ENCODE measurements at places on chromosomes 5 and 9. TPM values are rescaled to one million over a fixed set of nuclear protein-coding genes. Genes with fewer than 3 reads are reported as not detected.

DNA sequence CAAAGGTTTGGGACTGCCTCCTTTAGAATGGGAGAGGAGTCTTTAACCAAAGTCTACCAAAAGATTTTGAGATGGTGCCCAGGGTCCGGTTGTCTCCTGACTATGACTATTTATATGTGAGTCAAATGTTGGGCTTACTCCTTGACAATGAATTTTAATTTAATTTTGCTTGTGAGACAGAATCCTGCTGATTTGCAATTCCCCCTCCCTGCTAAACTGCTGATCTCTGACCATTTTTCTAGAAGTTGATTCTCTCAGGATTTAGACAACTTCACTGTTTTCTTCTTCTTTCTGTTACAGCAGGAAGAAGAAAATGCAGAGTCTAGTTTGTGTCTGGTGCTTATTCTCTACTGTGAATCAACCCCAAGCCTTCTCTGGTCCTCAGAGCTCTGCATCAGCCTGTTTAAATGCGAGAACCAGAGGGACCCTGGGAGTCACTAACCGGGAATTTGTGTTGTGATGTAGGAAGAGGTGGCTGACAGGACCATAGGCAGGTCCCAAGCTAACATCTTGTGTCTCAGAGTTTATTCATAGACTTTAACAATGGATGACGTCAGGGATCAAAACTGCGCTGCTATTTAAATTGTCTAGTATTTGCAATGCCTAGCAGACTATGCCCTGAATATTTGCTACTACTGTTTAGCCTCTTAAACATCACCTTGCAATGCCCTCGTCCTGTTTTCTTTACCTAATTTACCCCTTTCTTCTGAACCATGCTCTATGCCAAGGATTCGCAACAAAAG lies 124.0 kb upstream of the TAF11L2 start:
- DNase-seq = no peak

DNA sequence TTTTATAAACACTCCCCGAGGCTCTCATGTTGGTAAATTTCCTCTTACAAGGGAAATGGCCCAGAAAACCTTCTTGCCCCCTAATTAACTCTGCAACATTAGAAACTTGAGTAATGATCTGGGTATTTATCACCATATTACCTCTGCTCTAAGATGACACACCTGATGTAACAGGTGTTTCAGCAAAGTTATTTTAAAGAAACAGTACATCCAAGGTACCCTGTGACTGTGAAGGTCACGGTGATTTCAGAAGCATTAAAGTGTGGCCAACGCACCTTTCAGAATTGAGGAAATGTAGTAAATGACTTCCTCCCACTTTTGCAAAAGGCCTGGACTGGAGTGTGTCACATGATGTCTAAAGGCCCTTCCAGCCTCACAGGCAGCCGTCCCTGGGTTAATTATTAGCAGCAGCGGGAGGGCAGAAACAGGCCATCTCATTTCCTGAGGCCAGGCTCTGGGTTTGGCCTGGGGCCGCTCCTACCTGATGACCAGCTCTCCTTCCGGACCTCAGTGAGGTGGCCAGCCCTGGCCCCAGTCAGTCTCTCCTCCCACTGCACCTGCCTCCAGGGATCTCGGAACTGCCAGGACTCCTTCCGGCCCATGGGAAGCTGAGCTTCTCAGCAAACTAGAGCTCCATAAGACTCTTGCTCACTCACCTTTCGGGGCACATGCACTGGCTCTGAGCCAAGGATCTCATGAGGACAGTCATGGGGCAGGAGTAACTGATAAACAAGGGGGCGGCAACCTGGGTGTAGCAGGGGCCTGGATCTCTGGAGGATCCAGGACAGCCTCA lies 20.7 kb downstream of the PTPN3 start:
- DNase-seq = peak; percentile 57

DNA sequence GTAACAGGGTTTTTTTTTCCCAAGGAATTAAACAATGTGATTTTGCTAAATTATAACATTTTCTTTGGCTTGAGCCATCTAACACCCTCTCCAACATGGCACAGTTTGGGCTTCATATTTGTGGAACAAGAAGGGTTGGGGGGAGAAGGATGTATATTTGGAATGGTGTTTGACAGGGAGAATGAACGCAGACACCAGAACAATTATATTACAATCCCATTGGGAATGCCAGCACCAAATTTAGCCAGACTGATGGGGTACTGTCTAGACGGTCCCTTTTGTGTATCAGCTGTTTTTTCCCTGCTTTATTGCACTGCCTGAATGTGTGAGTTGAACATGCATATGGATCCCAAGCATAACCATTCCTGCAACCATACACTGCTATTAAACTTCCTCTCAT lies 130.9 kb upstream of the TMEM161B start:
- DNase-seq = no peak

- no peak for DNase-seq
These were observed 532.1 kb downstream of the CTNND2 start for GRCh38 chr5:11372191-11372590.

DNA sequence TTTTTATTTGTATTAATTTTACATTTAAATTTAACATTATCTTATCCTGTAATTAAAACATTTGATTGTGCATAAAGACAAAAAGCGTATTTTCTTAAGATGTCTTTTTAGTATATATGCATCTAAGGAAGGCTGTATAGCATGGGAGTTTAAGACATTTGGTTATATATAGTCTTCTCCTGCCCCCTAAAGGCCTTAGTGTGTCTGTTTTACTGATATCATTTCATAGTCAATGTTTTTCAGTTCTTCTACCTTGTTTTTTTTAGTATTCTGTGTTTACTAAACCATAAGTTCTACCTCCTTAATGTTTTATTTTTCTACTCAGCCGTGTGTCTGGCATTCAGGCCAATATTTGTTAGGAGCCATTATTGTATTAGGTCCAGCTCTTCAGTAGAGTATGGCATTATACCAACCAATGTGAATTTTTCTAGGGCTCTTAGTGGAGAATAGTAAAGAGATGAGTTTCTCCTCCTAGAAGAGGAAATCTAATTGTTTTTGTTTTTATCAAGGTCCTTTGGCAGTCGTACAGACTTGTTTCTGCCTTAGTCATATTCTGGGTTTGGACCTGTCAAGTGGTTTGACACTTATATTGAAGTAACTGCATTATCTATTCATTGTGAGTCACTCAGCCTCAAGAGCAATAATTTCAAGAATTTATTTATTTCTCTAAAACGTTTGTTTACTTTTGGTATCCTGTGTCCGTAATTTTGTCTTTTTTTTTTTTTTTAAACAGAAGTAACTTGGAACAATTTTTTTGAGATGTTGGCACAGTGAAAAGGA lies 74.8 kb downstream of the SLF1 start:
- DNase-seq = no peak

DNA sequence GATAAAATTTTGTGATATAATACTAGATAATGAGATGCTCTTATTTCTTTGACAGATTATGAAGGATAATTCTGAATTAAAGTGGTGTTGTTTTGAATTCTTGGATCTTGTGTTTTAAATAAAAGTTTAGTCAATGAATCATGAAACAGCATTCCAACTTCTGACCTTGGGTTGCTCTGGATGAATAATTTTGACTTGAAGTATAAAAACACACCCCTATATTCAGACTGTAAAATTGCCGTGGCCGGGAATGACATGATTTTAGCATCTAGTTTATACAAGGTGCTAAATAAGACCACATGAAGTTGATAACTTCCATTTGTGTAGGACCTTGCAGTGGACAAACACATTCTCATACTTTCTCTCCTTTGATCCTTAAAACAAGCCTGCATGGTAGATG lies 67.2 kb upstream of the DAP start:
- DNase-seq = no peak

DNA sequence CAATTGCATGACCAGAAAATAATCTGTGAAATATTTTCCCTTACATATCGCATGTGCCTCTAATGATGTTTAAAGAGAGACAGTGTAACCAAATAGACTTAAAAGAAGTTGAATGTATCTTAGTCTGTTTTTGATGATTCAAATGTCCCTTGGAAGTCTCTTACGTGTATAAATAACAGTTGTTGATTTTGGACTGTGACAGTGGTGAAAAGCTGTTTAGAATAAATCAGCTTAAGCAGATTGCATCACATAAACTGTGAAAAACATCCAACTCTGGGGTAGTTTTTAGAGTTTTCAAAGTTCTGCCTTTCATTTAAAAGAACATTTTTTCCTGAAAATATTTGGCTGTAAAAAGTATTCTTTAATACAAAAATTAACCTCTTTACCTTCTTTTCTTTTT lies 301.1 kb downstream of the PRR16 start:
- DNase-seq = no peak

GRCh38 chr5:113150821-113151220 lies 174.2 kb downstream of the DCP2 start:
- DNase-seq = no peak

DNA sequence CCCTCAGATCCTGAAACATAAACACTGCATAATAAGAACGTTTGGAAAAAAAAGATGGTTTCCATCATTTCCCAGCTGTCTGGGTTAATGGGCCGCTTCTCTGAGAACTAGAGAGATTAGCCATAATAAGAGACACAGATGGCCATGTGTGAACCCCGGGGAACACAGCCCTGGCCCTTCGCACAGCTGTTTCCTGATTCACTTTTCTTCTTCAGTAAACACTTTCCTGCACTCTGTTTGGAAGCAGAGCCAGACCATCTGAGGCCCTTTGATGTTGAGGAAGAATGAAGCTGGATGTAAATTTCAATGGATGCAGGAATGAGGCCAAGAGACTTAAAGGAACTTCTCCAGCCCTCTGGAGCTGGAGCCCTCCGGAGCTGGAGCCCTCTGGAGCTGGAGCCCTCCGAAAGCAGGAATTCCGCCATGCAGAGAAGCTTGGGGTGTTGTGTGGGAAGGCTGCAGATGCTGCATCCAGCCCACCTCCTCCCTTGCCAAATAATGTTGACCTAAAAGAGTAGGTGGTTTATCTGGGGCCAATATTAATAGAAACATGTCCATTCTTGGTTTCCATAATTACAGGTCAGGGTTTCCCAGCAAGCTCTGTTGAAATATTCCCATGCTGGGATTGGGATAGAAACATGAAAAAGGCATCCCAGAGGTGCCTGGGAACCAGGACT lies 218.9 kb downstream of the NXNL2 start:
- no peak for DNase-seq

DNA sequence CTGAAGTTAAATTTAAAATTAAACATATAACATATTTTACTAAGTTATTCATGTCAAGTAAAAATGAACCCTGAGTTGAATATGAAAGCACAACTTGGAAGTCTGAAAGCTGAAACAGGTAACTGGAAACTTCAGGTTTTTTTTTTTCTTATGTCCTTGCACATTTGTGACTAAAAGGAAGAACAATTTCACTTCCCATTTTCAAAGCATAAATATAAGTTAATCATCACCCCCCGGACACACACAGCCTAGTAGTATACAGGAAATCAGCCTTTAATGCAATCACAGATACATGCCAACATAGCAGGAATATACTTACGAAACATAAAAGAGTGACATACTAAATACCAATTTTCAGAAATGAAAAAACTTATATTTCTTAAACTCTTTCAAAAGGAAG lies 225.9 kb downstream of the RFX3 start:
- DNase-seq = no peak

- no peak for DNase-seq
These were observed 92.6 kb upstream of the GAS1 start for GRCh38 chr9:87039809-87040392.

DNA sequence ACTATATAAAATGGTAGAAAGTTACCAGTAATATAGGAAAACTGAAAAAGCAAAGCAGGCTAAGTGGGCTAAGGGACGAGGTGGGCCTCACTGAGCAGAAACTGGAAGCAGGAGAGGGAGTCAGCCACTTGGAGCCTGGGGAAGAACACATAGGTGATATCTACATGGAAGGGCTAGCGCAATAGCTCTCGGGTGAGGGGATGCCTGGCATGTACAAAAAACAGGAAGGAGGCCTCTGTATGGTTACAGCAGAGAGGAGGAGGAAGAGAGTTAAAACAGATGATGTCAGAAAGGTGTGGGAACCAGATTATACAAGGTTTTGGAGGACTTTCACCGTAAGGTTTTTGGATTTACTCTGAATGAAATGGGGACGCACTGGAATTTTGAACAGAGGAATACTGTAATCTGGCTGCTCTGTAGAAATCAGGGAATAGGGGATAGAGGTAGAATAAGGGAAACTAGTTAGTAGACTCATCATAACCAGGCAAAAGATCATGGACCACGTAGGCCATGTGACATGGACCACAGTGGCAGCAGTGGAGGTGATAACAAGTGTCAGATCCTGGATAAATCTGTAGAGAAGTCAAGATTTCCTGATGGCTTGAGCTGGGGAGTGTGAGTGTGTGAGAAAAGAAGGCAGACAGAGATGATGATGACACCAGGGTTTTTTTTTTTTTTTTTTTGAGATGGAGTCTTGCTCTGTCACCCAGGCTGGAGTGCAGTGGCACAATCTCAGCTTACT lies 52.5 kb downstream of the FNBP1 start:
- DNase-seq = no peak

GRCh38 chr5:97534166-97534565 lies 351.1 kb upstream of the RIOK2 start:
- DNase-seq = no peak

The ST8SIA4 gene
- total RNA-seq = 5.5 TPM

The ZBED3 gene
- 38.0 TPM for total RNA-seq

The RANBP17 gene
- 32.8 TPM for total RNA-seq

The ORM2 gene
- total RNA-seq = 3.2 TPM

The NKD2 gene
- total RNA-seq = 23.9 TPM

The SSNA1 gene
- 52.5 TPM for total RNA-seq

The ZNF608 gene
- total RNA-seq = 148 TPM

The NAIP gene
- total RNA-seq = 39.4 TPM

The PCDHGB3 gene
- 0.60 TPM for total RNA-seq

The CATSPER3 gene
- total RNA-seq = 1.3 TPM

Measured in progenitor cell of endocrine pancreas (in vitro differentiated cells).